ENCODE measurements at places on chromosomes 12 and 14.
A peak's percentile ranks its signal among the peaks of the same experiment; 100 is the strongest.

GRCh38 chr12:130783110-130783715 lies 55.8 kb downstream of the STX2 start:
- DNase-seq = no peak

DNA sequence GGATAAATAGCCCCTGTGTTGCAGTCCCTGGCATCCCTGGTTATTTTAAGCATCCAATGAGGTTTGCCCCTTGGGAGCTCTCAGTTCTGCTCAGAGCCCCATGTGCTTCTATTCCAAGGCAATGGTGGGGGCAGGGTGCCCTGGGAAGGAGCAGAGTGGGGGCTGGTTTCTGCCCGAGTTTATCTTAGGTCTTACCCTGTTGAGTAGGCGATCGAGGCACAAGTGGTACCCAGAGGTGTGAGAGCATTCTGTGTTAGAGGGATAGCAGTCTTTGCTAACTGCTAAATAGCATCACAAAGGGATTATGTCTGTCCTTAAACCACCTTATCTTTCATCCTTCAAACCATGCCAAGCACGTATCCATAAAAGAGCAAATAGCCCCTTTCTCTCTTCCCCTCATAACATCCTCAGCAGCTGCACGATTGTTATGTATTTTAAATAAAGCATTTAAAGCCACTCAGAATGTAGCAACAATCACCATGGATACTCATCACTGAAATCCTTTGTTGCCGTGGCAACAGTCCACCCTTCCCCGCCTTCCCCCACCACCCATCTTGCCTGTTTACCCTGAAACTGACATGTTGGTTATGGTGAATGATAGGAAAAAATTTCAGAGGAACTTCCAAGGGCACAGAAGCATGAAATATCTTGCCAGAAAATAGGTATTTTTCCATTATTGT lies 139.3 kb downstream of the PTPN11 start:
- DNase-seq = no peak

GRCh38 chr12:77049767-77050353 lies 15.5 kb downstream of the E2F7 start:
- DNase-seq = peak; percentile 23

DNA sequence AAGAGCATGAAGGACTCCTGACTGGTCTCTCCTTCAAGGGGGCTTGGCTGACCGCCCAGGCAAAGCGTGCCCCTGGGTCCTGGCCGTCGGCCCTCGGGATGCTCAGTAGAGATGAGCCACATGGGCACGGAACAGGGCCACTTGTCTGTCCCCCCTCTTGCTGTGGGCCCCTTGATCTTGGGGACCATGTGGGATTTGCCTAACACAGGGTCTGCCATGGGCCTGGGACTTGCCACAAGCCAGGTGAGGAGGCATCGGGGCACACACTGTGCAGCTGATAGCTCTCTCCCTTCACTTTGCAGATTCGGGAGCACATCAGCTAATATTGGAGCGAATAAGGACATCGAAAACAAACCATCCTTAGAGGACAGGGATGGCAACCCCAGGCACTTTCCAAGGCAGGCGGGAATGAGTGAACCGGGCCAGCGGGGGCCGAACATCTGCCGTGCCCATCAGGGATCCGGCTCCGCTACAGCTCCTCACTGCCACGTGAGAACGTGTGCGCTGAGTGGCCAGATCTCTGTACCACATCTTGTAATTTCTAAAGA lies 88.1 kb downstream of the PIWIL1 start:
- no peak for DNase-seq

- no peak for DNase-seq
Measured at GRCh38 chr14:89186856-89187376, 230.1 kb downstream of the FOXN3 start.

DNA sequence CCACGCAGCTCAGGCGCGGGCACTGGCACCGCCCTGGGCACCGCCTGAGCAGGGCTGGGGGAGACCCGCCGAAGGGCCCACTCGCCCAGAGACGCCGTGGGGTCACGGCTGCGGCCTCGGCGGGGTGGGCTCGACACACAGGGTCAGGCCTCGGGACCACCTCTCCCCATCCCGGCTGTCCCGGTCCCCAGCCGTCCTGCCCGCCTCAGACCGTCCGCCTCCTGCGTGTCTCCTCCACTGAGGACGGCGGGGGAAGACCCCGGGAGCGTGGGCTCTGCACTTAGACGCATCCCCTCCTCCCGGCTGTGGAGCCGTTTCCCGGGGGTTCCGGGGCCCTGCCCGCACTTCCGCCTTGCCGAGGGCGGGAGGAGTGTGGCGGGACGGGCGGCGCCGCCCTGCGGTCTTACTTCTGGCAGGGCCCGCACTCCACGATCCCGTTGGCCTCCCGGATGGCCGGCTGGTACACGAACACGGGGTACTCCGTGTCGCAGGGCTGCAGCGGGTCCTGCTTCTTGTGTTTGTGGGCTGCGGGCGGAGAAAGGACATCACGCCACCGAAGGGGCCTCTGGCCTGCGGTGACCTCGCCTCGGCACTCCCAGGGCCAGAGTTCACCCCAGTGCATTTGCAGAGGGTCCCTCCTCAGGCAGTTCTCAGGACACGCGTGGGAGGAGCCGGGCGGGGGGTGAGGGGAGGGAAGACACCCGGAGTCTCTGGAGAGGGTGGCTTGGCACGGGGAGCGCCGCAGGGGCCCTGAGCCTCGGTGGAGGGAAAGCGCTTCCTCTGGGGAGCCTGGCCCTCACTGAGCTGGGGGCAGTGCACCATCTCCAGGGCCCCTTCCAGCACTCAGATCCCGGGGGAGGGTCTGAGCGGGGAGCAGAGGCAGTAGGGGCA lies 23.1 kb upstream of the LRTM2 start:
- DNase-seq = no peak

- DNase-seq = no peak
Measured at GRCh38 chr14:104098272-104099095, 13.0 kb downstream of the ASPG start.

DNA sequence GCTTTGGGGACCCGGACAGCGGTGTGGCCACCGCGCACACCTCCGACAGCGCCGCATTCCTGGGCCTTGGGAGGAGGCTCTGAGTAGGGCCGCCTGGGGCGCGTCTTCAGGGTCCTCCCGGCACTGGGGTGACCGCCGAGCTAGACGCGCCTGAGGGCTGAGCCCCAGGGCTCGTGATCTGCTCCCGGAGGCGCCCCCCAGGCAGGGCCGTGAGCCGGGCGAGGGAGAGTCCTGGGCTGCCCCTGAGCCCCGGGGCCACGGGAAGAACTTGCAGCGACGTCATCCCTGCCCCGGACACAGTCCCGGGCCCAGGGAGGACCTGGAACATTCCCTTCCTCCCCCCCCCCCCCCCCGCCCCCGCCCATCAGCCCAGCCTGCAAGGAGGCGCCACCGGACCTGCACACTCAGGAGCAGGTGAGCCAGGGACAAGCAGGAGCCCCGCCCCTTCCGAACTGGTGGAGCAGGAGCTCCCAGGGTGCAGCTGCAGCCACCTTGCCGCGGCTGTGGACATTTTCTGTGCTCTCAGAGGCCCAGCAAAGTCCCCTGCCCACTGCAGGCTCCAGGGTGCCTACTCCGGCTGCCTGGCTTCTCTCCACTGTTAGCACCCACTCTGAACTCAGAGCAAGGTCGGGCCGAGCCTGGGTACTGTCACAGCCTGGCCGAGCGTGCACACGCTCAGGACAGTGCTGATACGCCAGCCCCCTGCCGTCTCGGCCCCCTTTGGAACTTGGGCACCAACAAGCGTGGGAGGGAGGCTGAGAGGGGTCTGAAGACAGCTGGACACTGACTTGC lies 50.7 kb downstream of the A2M start:
- DNase-seq = no peak

- DNase-seq = peak; percentile 46
Measured at GRCh38 chr12:53096089-53096741, 1.3 kb upstream of the IGFBP6 start.

DNA sequence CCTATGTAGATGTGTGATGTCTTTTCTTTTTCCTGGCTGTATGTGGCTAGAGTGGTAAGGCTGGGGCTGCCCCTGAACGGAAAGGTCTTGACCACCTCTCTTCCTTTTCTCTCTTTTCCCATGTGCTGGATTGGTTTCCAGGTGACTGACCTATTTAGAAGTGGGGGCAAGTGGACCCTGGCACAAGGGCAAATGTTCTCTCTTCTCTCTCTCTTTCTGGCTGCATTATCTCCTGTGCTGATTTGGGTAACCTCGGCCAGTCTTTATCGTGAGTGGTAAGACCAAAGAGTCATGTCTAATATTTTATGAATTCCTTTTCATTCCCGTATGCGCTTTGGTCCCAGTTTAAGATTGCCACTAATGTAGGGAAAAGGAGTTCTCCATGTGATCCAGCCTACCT lies 16.2 kb downstream of the ZNF664 start:
- DNase-seq = no peak

GRCh38 chr12:111584959-111585358 lies 14.2 kb downstream of the ATXN2 start:
- DNase-seq = no peak

- DNase-seq = no peak
Measured at GRCh38 chr12:58302487-58303011, 361.2 kb downstream of the ATP23 start.

- no peak for DNase-seq
Measured at GRCh38 chr14:106508216-106508615, 981.8 kb downstream of the TMEM121 start.

GRCh38 chr12:34108405-34108803 lies 86.1 kb downstream of the ALG10 start:
- no peak for DNase-seq

GRCh38 chr14:36591482-36591881 lies 9.1 kb upstream of the NKX2-8 start:
- DNase-seq = no peak
